ENCODE measurements at places on chromosomes 6 and 20.

DNA sequence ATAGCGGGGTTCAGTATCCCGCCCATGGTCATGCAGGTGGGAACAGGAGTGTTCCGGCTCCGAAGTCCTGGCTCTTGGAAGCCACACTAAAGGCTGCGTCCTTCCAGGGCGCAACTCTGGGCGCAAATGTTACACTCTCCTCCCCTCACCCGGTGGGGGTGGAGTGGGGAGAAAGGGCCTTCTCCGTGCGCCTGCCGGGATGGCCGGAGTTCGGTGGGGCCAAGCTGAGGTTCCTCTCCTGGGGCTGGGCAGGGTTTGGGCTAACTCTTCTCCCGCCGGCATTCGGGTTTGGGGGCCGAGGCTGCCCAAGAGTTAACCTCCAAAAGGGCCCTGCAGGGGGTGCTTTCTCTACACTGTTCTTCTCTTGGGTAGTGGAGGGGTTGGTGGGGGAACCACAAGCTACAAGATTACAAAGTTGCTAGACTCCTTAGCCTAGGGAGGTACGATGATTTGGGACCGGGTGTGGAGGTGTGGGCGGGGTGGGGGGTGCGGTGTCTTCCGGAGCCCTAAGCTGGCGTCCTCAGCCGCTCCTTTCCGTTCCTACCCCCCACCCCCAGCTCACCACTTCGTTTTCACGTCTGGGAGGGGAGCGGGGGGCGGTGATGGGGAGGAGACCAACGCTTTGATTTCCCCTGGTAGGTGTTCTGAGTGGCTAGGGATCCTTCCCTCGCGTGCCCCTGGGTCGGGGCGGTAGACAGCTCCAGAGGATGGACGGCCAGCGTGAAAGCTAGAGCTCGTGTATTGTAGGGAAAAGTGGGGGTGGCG, 12.3 kb downstream of the NRN1 start:
- DNase-seq, result no peak

GRCh38 chr6:89025633-89026032, 54.9 kb upstream of the PNRC1 start:
- DNase-seq, result no peak

DNA sequence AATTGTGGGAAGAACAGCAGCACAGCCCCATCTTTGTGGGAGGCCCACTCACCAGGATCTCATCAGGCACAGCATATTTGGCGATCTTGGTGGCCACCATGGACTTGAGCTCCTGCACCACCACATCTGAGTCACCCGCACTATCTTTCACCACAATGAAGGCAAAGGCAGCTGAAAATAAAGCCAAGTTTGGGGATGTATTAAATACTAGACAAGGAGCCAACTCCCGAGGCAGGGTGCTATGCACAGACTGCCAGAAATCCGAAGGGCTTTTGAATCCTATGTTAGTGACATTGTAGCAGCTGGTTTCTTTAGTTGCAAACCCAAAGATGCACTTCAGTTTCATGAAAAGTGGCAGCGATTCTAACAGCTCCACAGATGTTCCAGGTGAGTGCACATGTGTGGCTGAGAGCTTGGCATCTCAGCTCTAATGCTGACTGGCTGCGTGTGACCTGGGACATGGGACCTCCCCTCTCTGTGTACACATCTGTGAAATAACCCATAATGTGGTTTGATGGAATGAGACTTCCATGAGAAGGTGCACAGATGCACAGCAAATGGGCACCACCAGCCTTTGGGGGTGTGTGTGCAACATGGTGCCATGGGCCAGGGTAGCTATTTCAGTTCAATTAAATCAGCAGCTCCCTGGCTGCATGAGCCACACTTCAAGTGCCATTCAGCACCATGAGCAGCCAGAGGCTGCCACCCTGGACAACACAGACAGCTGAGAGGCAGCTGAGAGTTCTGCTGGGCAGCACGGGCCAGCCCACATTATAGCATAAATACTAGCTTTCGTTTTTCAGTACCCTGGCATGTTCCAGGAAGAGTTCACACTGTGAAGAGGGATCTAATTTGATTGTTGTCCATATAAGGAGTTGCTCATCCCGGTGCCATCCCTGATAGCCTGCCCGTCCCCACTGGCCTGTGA, 16.9 kb upstream of the APMAP start:
- DNase-seq, result no peak

DNA sequence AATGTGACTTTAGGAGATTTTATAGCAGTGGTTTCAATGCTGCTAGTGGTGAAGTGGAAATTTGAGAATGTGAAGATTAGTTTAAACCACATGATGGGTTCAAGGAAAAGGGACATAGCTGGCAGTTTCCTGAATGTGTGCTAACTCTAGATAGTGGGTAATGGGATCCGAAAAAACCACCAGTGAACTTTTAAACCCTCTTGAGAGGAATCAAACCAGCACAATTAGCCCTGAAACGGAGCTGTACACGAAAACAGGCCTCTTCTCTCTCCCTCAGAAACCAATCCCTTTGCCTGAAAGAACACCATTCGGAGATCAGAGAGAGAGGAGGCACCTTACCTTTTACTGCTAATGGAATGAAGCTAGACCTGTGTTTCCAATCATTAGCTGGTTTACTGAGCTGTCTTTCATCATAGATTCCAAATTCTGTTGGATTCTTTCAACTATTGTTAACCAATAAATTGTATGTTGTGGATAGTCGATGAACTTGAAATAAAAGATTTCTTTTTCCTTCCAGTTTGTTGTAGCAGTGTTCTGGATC, 103.9 kb downstream of the AIG1 start:
- no peak for DNase-seq

DNA sequence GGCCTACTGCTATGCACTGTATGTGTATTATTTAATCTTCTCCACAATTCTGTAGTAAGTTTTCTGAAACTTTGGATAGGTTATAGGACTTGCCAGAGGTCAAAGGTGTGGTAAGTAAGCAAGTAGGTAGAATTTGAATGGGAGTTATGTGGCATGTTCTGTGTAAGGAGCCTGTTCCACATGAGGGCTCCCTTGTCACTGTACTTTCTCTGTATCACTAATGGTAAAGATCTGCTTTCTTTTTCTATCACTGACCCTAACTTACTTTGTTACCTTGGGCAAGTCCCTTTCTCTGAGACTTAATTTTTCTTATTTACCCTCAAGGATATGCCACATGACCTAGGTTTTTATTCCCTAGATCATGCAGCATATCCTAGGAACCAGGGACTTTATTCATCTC, 50.3 kb downstream of the EIF2S2 start:
- no peak for DNase-seq

DNA sequence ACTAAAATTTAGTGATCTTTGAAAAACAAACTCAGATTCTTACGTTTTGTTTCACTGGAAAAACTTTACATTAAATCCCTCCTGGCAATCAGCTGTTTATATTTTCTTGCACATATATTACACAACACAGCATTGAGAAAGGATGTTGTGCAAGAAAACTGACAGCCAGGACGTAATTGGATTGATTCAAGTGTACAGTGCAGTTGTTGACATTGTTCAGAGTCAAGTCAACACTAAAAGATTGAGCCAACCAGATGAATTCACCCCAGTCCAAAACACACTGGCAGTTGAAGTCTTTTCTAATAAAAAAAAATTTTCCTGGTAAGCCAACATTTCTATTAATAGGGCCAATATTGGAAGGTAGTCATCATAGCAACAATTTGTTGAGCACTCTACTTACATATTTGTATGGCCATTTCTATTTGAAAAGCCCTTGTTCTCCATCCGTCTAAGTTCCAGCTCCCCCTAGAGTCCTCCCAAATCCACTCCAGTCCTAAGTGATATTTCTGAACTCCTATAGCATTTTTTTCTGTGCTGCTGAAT, 20.9 kb upstream of the VNN1 start:
- DNase-seq, result no peak

DNA sequence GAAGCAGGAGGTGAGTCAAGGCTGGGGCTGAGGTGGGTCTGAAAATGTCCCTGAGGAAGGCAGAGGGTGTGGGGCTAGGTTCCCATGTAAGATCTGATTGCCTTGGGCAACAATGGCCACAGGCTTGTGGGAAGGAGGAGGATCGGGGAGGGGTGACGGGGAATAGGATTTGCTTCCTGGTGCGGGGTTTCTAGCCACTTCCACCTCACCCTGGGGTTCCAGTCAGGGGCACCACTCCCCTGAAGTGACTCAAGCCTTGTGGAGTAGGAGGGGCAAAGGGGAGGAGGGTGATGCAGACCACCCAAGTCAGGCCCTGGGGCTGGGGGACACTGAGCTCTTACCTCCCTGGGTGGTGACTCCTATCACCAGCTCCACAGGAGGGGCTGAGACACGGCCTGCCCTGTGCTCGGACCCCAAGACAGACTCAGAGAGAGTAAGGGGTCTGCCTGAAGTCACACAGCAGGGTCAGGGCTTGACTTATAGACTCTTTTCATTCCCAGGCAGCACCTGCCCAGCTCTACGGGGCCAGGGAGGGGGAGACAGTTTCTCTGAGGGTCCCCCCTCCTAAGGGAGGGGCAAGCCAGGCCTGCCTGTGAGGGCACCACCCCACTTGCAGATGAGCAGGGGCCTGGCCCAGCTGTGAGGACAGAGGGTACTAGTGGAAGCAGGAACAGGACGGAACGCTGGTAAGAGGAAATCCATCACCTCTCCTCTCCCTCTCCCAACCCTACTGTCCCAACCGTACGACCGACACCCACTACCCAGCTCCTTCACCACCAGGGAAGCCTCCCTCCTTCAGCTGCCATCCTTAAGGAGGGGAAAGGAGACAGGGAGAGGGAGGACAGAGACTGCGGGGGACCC, 12.4 kb upstream of the SPDEF start:
- no peak for DNase-seq

GRCh38 chr6:79810185-79810705, 137.1 kb downstream of the ELOVL4 start:
- no peak for DNase-seq

- no peak for DNase-seq
These were observed 135.6 kb upstream of the PTPRK start for GRCh38 chr6:128655978-128656498.

DNA sequence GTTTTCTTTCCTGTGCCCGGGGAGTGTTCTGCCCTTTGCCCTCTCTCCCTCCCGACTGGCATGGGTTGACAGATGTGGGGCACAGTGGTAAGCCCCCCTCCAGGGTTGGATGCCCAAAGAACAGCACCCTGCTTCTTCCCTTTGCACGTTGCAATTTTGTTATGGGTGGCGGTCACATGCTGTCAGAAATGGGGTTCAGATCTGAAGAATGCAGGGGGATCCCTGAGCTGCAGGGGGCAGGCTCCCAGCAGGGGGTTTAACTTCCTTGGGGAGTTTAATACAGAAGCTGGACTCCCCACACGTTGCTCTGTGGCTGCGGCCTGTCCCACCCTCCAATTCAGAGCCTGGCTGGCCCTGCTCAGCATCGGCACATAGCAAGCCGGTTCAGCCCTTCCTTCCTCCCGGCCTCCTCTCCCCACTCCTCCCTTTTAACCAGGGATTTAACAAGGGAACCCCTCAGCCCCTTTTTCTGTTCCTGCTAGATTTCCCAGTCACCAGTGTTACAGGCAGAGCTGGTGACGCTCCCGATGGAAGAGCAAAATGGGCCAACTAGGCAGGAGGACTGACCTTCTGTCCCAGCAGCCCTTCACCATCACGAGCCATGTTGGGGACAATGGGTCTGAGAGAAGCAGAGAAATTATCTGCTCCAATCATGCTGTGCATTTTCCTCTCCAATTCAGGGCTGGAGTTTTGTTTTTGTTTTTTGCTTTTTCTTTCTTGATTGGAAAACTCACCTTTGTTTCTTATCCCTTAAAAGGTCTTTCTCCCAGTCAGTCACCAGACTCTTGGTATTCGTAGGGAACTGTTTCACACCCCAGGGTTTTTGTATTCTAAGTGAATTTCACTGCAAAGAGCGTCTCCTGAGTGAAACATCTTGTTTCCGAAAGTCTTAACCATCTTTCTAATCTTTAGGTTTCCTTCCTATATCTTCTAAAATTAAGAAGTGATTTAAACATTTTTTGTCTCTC, 6.8 kb downstream of the FOXF2 start:
- no peak for DNase-seq

DNA sequence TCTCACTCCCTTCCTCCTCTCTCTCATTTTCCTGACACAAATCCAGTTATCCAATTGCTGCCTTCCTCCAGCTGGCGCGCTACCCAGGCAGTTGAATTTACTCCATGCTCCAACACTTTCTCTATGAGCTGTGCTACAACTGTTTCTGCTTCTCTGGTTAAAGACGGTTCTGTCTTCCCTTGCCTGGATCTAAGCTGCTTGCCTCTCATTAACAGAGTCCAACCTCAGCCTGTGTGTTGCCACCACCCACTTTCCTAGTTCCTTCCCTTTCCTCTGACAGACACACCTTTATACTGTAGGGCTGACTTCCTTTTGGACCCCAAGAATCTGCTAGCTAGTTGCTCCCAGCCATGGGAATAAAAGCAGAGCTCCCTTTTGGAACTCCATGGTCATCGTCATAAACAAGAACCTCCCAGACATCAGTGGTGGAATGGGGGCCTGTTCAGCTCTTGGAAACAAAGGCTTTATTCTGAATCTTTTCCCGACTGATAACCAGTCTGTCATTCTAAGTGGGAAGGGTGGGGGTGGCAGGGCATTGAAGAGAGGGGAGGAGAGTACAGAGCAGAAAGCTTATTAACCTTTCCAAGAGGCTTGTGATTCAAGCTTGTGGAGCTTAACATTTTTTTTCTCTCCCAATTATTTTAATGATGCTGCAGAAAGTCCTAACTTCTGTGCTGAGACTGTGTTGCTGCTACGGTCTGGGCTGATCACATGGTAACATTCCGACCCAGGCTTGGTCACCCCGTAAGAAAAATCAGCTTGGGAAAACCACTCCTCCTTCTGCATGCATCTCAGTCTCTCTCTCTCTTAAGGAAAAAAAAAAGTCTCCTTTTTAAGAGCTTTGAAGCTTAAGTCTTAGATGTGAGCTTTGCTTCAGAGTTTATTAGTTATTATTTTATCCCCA, 31.3 kb upstream of the BMP2 start:
- no peak for DNase-seq

DNA sequence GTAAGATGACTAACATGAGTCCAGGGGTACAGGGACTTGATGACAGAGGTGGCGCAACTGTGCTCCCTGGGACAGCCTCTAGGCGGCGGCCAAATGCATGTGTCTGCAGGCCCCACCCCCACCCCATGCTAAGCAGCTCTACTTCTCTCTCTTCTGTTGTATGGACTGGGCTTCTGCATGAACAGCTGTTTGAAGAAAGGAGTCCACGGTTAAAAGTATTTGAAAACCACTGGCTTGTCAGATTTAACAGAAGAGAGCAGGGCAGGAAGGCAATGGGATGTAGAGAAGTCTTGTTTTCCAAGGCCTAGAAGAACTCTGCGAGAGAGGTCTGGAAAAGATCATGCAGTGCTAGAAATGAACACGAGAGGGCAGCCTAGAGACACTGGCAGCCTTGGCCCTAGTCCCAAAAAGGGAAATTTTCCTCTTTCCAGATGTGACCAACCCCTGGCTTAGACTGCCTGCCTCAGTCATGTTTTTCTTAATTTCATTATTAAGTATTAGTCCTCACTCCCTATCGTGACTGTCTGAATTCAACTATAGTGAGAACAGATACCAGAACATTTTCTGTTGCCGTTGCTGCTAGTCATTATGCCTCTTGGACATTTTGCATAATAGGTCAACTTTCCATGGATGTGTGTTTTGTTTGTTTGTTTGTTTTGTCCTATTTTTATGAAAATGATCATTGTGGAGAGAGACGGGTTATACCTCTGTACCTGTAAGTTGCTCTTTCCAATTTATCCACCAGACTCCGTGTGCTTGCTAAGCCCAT, 265.0 kb downstream of the ADGRG6 start:
- DNase-seq, result peak; percentile 34

- no peak for DNase-seq
These were observed 31.7 kb downstream of the MOXD1 start for GRCh38 chr6:132369526-132369925.

GRCh38 chr6:113574147-113574546, 283.0 kb upstream of the MARCKS start:
- no peak for DNase-seq

GRCh38 chr6:72938104-72938503, 287.2 kb downstream of the KHDC1L start:
- no peak for DNase-seq

- DNase-seq, result no peak
These were observed 59.1 kb upstream of the RNF144B start for GRCh38 chr6:18328070-18328469.

Measured in MM.1S (cell line).